Suprapubic skin (tissue), 4 donors: ENCODE measurements at places on chromosomes 12 and 14. TPM values are rescaled to one million over a fixed set of nuclear protein-coding genes. Genes with fewer than 3 reads are reported as not detected.
A peak's percentile ranks its signal among the peaks of the same experiment; 100 is the strongest.

DNA sequence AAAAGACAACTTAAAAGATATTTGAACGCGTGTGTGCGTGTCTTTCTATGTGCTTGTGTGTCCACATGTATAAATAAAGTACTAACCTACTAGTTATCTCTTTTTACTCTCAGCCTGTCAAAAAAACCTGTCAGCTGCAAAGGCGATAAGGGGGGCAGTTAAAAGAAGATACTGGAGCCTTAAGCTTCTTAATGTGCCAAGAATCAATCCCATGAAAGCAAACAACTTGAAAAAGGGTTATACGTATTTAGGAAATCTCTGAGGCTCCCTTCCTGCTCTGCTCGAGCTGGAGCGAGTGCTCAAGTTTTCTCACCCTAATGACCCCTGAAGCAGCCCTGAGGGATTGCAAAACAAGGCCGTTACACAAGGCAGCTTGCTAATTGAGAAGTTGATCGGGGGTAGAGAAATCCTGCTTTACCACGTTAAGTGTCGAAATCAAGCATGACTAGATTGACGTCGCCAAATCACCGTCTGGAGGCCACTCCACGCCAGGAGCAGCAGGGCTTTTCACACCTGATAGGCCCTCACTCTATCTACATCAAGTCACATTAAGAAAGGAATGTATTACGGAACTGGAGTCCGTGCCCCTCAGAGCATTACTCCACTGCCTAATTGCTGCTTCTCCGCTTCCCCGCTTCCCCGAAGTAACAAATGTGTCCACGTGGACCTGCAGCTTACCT, 32.4 kb downstream of the LMO3 start:
- no peak for DNase-seq

- no peak for DNase-seq
These were observed 12.4 kb upstream of the HHIPL1 start for GRCh38 chr14:99632410-99633035.

- peak; percentile 41 for DNase-seq
These were observed 1.8 kb downstream of the PITPNM2 start for GRCh38 chr12:123149088-123149487.

DNA sequence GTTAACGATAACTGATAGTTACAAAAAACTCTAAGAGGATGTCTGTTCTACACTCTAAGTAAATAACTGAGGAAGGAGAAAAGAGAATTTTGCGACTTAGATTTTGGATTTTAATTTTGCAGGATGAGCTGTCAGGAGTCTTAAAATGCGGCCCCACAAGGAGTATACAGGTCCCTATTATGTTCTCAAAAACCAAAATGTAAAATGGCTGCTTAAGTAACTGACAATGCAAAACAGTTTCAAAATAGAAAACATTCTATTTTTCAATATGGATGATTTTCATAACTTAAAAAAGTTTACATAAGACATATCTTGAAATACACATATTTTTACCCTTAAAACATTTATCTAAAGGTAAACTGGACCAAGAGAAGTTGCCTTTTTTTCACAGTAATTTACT, 2.6 kb downstream of the CD69 start:
- DNase-seq: no peak

DNA sequence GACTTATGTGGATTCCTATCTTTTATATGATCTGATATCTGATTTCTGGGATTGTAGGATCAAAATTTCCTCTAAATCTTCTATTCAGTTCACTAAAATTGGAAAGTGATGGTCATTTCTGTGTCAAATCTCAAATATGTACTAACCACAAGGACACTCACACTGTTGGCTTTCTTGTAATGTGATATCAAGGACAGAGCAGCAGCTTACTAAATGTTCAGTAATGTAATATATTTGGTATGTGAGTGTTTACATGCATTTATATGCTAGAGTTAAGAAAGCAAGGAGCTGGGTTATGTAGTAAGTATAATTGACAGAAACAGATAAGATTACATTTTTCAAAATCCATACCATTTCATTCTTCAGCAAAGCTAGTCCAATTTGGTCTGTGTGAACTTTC, 16.5 kb downstream of the PUS7L start:
- no peak for DNase-seq

DNA sequence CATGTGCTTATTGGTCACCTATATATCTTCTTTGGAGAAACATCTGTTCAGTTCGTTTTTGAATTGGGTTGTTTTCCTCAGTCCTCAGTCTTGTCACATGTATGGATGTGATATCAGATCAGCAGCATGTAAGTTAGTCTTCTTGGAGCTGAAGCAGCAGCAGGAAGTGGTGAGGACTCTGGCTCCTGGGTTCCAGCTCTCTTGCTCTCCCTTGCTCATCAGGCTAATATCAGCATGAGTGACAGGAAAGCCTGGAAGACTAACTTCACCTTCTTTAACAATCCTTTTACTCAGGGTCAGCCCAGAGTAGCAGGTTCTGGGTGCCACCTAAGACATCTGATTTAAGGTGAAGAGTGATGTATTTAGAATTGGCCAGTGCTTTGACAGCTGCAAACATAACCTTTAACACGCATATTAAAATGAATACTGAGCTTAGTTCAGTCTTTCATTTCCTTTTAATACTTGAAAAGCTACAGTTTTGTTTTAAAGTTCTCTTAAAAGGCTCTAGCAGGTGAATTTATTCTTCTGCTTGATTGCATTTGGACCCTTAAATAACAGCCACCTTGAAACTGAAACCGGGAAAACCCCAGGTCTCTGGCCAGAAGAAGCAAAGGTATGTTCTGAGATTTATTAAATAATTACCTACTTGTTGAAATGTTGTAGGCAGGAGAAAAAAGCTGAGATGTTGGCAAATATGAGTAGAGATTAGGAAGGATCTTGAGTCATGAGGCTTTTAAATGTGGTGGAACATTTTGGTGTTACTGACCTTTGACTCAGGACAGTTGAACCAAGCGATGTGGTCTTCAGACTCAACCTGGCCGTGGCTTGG, 54.3 kb downstream of the DRAM1 start:
- no peak for DNase-seq

GRCh38 chr12:110102255-110102654, 21.9 kb upstream of the IFT81 start:
- DNase-seq: no peak

DNA sequence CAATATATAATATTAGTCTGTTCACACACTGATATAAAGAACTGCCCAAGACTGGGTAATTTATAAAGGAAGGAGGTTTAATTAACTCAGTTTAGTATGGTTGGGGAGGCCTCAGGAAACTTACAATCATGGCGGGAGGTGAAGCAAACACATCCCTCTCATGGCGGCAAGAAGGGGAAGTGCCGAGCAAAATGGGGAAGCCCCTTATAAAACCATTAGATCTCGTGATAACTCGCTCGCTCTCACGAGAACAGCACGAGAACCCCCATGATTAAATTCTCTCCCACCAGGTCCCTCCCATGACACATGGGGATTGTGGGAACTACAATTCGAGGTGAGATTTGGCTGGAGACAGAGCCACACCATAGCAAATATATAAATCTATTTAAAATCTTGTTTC, 269.8 kb downstream of the ATP23 start:
- DNase-seq: no peak

The SPPL3 gene
- total RNA-seq: 69.9 TPM

DNA sequence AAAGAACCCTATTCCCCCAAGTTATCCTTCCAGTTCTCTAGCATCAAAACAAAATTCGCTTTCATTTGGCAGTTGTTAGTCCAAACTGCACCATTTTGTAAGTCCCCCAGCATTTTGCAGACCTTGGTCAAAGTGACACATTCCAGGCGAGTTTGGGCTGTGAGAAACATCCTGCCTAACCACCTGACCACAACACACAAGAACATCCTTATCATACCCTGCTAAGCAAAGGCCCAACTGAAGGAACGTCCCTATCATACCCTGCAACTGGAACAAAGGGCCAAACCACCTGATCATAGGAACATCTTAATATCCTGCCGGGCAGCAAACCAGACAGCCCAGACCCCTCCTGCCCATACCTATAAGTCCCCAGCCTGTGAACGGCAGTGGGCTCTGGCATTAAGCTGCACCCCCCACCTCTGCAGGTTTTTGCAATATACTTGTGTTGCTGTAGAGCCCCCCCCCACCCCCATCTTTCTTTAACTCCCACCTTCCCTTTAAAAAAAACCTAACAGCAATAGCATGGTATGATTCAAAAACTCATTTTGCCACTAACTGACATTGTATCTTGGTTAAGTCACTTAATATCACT, 2.7 kb downstream of the PCNX4 start:
- no peak for DNase-seq

The SLC25A47 gene
- total RNA-seq: not detected

DNA sequence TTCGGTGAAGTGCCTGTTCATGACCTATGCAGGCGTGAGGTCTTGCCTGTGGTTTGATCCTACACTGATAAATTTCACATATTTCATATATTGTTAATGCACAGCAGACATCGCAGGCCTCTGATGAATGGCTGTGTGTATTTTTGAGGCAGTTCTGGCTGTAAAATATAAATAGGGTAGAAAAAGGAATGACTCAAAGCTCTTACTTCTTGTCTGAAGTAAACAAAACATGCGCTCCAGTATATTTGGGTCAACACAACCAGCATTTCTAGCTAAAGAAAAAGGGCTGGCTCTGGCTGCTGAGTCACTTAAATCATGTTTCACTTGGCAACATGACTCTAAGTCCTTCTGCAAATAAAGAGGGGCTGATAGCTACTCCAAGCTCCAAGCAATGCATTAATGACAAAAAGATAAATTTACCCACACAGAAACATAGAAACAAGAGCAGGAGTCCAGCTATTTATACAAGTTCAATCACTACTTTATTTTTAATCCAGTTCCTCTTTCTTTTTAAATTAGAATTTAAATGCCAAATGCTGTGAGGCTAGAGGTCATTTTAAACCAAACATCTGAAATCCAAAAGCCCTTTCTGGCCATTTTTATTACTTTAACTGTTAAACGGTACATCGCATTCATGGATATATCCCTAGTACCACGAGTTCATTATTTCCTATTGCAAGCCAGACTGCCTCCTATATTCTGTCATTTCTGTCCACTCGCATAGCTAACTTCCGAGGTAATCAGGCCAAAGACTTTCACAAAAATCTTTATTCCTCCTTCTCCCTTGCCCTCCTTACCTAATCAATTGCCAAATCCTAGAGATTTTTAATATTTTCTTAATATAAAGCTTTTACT, 54.3 kb upstream of the TMCC3 start:
- DNase-seq: no peak

DNA sequence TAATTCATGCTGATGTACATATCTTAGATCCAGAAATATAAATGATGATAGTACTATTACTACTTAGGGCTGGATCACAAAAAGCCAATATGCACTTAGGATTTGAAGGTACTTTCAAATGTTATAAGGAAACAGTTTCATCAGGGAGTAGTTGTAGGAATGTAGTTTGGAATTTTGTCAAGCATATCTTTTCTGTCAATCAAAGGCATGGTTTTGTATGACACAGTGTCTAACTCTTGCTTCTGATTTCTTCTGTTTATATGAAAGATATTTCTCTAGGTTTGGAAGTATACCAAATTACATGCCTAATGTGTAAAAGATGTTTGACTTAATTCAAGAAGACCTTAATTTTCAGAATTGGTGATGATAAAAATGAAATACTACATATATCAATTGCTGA, 135.7 kb downstream of the RAD51B start:
- no peak for DNase-seq

GRCh38 chr14:54257424-54257823, 139.4 kb upstream of the CDKN3 start:
- no peak for DNase-seq

DNA sequence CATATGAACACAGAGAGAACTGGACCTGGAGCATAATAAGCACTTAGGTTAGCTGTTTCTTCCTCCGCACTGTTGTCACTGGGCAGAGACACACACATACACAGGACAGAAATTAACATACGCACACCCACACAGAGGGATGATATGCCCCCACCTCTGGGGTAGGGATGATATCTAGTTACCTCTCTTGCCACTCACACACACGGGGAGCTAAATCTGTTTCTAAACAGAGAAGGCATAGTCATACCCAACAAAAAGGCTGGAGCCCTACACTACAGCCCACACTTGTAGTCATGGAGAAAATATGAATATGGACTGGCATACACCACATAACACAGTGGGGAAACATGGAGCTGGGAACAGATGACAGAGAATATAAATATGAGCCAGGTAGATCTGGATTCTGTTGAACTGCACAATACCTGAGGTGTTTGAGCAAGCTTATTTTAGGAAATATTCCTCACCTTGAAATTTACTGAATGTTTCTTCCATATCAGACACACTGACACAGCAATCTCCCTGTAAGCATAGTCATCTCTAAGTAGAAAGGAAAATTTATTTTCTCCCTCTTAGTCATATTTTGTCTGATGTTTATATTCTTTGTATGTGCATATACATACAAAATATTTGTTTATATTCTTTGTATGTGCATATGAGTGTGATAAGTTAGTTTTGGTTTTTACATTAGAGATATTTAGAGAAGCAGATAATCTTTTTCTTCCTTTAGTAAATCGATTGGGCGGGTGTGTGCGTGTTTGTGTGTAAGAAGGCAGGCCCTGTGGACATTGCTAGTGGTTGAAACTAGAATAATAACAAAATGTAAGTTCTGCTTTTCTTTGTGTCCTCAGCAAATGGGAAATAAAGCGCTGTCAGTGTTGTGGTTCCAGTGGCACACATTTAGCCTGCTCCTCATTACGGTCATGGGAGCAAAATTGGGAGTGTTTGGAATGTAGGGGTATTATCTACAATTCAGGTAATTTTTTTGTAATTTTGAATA, 20.9 kb upstream of the SCFD1 start:
- DNase-seq: no peak

The BATF gene
- total RNA-seq: not detected

DNA sequence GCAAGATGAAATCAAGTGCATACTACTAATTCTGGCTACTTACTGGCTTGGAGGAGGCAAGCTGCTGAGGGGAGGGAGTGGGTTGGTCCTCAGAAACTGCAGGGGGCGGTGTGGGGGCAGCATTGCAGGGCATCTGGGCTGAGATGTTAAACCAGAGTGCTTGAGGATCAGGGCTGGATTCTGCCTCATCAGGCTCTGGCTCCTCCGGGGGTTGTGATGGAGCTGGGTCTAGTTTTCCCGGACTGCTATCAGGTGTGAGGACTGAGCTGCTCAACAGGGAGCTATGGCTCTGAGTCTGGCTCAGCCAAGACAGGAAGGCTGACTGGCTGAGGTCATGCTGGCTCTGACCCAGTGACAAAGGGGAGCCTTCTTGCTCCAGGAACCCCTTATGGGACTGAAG, 28.6 kb downstream of the BAZ2A start:
- no peak for DNase-seq

GRCh38 chr12:118377021-118377883, 897 bp downstream of the SUDS3 start:
- no peak for DNase-seq

GRCh38 chr14:38646391-38646790, 390.5 kb upstream of the CLEC14A start:
- DNase-seq: no peak

The MDGA2 gene
- 0.99 TPM for total RNA-seq
